ENCODE measurements at places on chromosomes 6 and 20.

GRCh38 chr6:132068766-132069165 is 117.6 kb upstream of the CCN2 start:
- no peak for DNase-seq

DNA sequence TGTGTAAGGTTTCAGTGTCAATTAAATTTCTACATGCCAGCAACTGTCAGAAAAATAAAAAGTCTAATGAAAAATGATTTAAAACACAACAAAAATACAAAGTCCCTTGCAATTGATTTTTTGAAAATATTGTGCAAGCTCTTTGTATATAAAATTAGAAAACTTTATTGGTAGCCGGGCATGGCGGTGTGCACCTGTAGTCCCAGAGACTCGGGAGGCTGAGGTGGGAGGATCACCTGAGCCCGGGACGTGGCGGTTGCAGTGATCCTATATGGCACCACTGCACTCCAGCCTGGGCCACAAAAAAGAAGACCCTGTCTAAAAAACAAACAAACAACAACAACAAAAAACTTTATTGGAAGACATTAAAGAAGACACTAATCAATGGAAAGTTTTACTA is 6.0 kb upstream of the OVOL2 start:
- no peak for DNase-seq

DNA sequence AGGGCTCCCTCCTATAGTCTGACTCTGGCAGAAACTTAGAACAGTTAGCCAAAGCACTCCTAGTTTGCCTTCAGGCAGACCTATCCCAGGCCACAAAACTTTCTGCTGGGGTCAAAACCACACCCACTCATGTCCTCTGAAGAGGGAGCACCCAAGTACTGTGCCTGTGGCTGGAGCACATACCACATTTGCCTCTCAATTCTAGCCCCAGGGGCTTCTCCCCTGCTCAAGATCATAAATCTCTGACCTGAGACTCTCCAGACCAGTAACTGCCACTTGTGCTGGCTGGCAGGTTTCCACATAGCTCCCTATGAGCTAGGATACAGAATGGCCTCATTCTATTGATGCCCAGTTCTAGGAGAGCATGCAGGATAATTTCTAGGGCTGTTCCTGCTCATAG is 781.0 kb downstream of the EYS start:
- DNase-seq: no peak

DNA sequence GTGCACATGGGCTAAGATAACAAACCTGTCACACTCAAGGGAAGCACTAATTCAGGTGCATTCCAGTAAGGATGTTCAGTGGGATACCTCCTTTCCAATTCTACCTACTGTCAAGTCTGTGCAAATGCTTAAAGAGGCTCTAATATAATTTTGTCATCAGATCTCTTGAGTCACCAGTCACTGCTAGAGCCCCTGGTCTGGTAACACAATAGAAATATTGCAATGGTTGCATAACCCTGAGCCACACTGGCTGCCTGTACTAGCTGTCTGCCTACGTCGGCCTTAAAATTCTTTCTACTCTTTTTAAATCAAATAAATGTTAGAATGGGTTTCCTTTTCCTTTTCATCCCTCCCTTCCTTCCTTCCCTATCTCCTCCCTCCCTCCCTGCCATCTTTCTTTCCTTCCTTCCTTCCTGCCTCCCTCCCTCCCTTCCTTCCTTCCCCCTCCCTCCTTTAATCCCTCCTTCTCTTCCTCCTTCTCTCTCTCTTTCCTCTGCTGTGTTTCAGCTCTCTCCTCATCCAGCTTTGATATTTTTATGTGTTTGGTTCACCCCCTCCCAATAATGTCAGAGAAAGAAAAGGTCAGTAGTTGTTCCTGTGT is 28.1 kb upstream of the OLIG3 start:
- DNase-seq: no peak

- DNase-seq: no peak
Observed at GRCh38 chr6:114343782-114344144, 940 bp upstream of the HS3ST5 start.

GRCh38 chr20:34506480-34506879 is 9.7 kb upstream of the DYNLRB1 start:
- DNase-seq: no peak

DNA sequence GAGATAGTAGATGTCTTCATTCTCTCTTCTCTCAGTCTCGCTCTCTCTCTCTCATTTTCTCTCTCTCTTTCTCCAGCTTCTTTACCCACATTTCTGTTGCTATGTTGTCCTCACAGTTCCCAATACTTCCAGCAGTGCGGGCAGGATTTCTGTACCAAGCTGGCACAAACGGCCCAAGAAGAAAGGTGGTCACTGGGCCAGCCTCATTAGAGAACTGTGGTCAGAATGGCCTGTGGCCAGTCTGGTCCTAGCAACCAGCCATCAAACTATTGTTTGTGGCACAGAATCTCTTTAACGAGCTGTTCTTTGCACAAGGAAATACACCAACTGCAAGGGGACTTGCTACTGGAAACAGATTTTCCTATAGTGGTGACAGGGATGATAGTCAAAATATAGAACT is 81.3 kb downstream of the SEL1L2 start:
- DNase-seq: no peak

All from T-helper 2 cell (primary cell).